ENCODE measurements at places on chromosomes 13 and 19.

GRCh38 chr13:32124743-32125142 lies 93.2 kb downstream of the FRY start:
- no peaks in the 10 kb centered on the region for H3K36me3 ChIP-seq
- no peak overlapping the region for H3K27ac ChIP-seq
- DNase-seq: no peak
- no peak overlapping the region for H3K4me3 ChIP-seq

DNA sequence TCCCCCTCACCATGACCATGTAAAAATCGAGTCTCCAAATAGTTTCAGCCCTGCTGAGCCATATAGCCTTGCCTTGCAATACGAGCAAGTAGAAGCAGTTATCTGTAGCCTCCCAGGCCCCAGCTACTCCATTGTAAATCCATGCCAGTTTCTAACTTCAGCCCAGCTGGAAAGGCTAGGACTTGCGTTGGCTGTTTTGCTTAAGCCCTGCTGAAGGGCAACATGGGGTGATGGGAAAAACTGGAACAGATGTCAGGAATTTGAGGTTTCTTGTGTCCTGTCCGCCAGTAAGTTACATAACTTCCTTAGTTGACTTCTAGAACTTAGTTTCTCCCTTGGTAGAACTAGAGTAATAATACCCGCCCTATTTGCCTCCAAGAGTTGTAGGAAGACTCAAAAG lies 216.0 kb upstream of the SERP2 start:
- no peak for DNase-seq
- no peaks in the 10 kb centered on the region for H3K4me1 ChIP-seq
- no peaks in the 10 kb centered on the region for H3K27me3 ChIP-seq
- no peak overlapping the region for H3K4me3 ChIP-seq
- no peaks in the 10 kb centered on the region for H3K36me3 ChIP-seq
- H3K27ac ChIP-seq: no peak overlapping the region

- no peak for DNase-seq
- H3K27me3 ChIP-seq: no peaks in the 10 kb centered on the region
- no peak overlapping the region for H3K27ac ChIP-seq
- no peaks in the 10 kb centered on the region for H3K4me1 ChIP-seq
- no peaks in the 10 kb centered on the region for H3K36me3 ChIP-seq
These were observed 225.9 kb downstream of the OLFM4 start for GRCh38 chr13:53254500-53254899.

DNA sequence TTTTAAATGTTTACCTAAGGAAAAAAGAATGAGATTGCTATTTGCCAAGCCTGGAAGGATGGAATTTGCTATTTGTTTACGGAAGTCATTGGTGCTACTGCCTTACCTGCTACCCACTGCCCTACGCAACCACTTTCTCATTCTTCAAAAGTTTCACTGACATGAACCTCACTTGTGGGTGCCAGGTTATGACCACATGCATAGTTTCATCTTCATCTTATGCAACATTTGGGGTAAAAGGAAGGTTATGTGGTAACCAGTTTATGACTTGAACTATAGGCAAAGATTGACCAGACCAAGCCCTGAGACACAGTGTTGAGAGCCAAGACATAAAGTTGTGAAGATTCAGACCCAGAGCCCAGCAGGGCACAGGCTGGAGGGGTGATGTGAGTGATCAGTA lies 142.5 kb downstream of the LACC1 start:
- no peaks in the 10 kb centered on the region for H3K36me3 ChIP-seq
- no peak overlapping the region for H3K4me3 ChIP-seq
- DNase-seq: no peak
- no peaks in the 10 kb centered on the region for H3K4me1 ChIP-seq

- H3K27me3 ChIP-seq: 0 out of 2 replicates have a peak, but pooled peaks cover 4% of the 10 kb centered on the region
- H3K27ac ChIP-seq: no peak overlapping the region
- H3K4me1 ChIP-seq: peaks cover 4% of the 10 kb centered on the region
- no peaks in the 10 kb centered on the region for H3K36me3 ChIP-seq
These were observed 13.9 kb upstream of the SIAH3 start for GRCh38 chr13:45865414-45865813.

DNA sequence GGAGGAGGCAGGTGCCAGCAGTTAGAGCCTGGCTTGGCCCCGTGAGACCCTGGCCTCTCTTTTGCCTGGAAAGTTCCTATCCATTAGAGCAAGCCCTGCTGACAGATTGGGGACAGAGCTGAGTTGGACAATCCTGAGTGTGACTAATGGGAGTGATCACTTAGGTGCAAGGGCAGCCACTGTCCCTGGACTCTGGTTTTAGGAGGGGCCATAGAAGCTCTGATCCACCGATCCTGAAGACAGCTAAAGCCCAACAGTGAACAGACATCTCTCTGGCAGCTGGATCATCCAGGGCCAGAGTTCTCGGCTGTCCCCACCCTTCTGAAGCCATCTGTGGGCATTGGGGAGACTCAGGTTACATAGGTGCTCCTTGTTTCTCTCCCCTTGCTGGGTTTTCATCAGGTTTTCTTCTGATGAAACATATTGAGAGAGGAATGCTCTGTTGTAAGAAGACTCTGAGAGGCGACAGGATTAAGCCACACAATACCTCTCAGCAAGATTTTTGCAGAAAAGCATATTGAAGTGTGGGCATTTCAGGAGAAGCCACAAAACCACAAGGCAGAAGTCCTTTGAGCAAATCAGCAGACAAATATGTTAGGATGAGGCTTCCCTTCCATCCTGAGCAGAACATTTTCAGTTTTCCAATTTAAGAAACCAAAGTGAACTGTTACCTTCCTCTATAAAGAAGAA lies 288.0 kb upstream of the MAB21L1 start:
- H3K4me3 ChIP-seq: no peak overlapping the region
- no peak overlapping the region for H3K27ac ChIP-seq
- no peaks in the 10 kb centered on the region for H3K27me3 ChIP-seq
- no peaks in the 10 kb centered on the region for H3K4me1 ChIP-seq
- no peaks in the 10 kb centered on the region for H3K36me3 ChIP-seq
- DNase-seq: no peak

- H3K36me3 ChIP-seq: no peaks in the 10 kb centered on the region
- DNase-seq: no peak
- H3K27ac ChIP-seq: no peak overlapping the region
- H3K4me3 ChIP-seq: no peak overlapping the region
- no peaks in the 10 kb centered on the region for H3K4me1 ChIP-seq
These were observed 267.3 kb downstream of the DCT start for GRCh38 chr13:94212196-94212595.
